ENCODE measurements at places on chromosomes 2 and 18.
A peak's percentile ranks its signal among the peaks of the same experiment; 100 is the strongest.

DNA sequence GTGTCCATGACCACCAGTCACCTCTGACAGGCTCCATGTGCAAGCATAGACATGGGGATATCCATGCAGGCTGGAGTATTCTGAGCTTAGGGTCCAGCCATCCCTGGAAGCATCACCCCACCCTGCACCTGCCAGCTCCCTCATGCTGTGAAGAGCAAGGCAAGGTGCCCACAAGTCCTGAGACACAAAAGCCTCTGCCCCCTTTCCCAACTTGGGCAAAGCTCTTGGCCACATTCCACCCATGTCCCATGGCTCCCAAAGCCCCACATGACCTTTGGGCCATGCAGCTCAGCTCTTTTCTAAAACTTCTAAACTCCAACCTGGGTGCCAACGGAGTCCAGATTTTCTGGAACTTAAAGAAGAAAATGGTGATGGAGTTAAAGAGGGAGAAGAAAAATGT is 99.8 kb upstream of the SH3BP4 start:
- no peak for DNase-seq

DNA sequence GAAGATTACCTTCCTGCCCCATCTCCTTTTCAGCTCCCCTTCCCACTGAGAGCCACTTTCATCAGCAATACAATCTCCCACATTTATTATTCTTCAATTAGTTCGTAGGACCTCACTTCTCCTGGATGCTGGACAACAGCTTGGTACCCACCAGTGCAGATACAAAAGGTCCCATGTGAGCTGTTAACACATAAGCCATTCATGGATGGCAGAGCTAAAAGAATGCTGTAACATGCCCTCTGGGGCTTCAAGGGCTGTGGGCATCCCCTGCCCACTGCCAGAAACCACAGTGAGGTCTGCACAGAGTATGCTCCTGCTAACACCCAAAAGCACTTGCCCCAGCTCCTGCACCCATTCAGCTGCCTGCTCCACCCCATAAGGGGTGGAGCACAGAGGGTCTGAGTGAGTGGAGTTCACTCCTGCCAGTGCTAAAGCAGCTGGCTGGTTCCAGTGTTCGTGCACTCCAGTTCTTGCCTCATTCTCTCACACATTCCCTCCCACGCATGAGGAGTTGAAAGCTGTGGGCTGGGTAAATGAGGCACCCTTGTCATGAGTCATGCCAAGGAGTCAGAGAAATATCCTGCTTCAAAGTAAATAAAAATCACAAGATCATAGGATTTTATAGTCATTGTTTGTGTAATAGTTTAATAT is 305.9 kb upstream of the TMEFF2 start:
- no peak for DNase-seq

- DNase-seq, result peak; percentile 95
Observed at GRCh38 chr18:72063001-72063400, 481.1 kb downstream of the CBLN2 start.

- DNase-seq, result no peak
Observed at GRCh38 chr2:161165811-161166210, 5.6 kb downstream of the TANK start.

DNA sequence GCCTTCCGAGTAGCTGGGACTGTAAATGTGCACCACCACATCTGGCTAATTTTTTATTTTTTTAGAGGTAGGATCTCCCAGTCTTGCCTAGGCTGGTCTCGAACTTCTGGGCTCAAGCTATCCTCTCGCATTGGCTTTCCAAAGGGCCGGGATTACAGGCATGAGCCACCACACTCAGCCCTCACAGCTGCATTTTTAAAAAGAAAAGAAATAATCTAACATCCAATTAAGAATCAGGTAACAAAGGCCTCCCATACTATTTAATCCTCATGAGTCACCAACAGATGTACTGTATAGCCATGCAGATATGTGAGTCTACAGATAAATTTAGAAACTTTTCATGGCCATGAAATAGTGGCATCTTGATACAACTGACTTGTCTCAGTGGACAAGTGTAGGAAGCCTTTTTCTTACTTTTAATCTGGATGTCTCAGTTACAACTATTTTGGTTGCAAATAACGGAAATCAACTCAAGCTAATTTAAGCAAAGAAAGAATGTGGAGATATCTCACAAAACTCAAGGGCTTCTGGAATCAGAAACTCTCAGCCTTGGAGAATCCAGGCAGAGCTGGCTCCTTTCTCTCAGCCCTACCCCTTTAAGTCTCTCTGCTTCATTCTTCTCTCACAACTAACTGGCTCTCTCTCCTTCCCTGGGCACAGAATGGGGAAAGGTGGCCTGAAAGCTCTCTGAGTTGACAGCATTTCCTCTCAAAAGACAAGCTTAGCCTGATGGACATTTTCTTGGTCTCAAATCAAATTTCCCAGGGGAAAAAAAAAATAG is 12.8 kb upstream of the PPM1B start:
- no peak for DNase-seq

Data from NCI-H345 (cell line).